ENCODE measurements at places on chromosomes 7 and 10.

GRCh38 chr7:34137176-34137575, 231.8 kb downstream of the BMPER start:
- no peak for DNase-seq

GRCh38 chr7:6186577-6186976, 85.8 kb downstream of the CYTH3 start:
- no peak for DNase-seq

- no peak for DNase-seq
Measured at GRCh38 chr10:96153070-96153469, 23.0 kb downstream of the ZNF518A start.

- DNase-seq, result no peak
Measured at GRCh38 chr10:43250615-43251418, 16.0 kb downstream of the RASGEF1A start.

GRCh38 chr7:80520199-80520598, 8.3 kb upstream of the GNAT3 start:
- no peak for DNase-seq

GRCh38 chr7:116113310-116113709, 82.7 kb upstream of the TFEC start:
- no peak for DNase-seq

DNA sequence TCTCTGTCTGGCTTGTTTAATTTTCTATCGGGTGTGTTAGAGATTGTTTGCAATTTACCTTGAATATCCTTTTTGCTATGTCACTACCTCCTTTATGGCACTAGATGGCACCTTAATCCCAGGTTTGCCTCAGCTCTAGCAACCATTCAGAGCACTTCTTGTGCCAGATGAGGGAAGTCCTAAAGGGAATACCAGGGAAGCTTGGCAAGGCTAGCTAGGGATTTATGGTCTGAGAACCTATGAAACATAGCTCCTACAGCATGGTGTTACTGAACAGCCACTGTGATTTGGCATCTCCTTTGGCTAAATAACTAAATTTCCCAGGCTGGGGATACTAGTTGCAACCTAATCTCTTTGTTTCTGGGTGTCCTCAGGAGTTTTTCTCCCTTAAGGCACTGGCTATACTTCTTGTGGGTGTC, 69.0 kb upstream of the VOPP1 start:
- peak; percentile 1 for DNase-seq

GRCh38 chr7:134602881-134603451, 43.7 kb upstream of the BPGM start:
- no peak for DNase-seq

DNA sequence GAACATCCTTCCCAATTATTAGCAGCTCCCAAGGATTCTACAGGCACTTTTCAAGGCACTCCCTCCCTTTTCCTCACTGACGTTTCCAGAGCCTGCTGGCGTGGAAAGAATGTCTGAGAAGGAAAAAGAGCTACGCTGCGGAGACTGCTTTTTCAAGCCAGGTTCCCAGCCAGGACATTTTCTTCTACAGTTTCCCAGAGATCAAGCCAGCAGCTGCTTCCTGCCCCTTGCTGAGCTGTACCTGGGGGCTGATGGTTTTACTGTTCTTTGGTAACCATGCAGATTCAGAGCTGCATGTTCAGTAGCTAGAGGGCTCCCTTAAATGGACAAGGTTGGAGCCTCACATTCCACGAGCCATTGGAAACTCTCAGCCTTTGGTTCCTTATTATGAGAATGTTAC, 133.4 kb downstream of the EVX1 start:
- no peak for DNase-seq

DNA sequence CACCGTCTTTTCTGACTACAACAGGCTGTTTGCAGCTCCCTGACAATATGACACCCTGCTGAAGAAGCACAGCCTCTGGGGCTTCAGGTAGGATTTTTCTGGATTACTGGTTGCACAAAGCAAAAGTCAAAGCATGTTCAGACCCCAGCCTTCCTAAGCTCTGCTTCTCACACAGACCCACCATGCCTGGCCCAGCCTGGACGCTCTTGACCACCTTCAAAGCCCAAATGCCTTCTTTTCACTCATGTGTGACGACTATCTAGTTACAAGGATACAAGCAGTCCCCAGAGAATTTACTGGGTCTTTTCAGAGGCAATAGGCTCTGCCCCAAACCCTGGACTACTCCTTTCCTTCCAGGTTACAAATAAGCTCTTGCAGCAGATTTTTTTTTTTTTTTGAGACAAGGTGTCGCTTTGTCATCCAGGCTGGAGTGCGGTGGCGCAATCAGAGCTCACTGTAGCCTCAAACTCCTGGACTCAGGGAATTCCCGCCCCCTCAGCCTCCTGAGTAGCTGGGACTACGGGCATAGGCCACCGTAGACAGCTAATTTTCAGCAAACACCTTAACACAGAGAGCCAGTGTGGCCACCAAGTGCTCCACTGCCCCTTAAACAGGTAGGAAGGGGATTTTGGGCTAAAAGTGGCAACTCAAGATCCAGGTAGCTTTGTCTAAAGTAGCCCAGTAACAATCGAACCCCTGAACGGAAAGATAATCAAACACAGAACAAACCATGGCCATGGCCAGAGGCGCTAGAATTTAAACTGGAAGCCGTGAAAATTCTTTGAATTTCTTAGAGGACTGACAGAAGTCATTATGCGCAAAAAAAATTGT, 16.2 kb downstream of the SVIL start:
- DNase-seq, result no peak

GRCh38 chr10:67088036-67088435, 162.2 kb downstream of the LRRTM3 start:
- DNase-seq, result no peak

- no peak for DNase-seq
Measured at GRCh38 chr10:52215745-52216361, 98.2 kb upstream of the DKK1 start.

- no peak for DNase-seq
Measured at GRCh38 chr7:19619122-19619521, 89.7 kb downstream of the POLR1F start.

GRCh38 chr7:112042631-112043030, 163.6 kb downstream of the DOCK4 start:
- no peak for DNase-seq

- DNase-seq, result no peak
Measured at GRCh38 chr10:102505462-102506115, 1.8 kb downstream of the SUFU start.

GRCh38 chr7:155189590-155189989, 108.1 kb upstream of the INSIG1 start:
- no peak for DNase-seq

DNA sequence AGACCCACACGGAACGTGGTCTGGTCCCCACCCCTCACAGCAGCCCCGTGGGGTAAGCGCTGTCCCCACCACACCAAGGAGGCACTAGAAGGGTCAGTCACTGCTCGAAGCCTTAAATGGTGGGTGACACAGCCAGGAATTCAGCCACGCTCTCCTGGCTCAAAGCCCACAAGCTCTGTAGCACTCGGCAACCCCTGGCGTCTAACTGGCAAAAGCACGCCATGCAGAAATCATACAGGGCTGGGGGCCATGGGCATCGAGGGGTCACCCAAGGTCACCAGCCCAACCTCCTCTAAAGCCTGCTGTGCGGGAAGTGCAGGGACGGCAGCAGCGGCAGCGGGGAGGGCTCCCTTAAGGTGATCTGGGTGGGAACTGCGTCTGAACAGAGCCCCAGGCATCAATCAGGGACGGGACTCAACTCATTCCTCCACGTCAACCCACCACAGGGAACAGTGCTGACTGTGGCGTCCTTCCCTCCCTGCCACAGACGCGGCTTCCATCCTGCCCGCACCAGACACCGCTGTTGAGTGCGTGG, 7.8 kb downstream of the GPER1 start:
- no peak for DNase-seq

DNA sequence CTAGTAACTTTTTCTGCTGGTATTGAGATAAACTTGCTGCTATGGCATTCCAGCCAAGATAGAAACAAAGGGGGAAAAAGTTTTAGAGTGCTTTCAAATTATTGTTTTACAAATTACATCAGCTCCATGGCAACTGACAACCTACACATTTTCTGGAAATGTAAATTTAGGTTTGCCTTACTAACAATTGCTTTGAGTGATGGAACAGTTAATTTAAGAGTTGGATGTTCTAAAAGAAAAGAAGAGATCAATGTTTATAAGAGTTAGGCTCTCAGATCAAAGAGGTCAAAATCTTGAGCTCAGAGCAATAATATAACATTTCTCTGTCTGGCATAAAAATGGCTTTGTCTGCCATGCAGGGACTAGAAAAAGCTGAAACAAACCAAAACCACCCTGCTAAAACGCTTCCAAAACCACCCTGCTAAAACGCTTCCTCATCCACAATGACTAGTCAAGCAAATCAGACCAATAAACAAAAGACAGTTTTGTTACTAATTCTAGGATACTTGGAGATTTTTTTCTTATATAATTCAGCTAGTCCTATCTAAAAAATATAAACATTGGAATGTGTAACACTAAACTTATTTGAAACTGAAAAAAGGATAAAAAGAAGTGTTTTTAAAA, 32.3 kb downstream of the ORC5 start:
- no peak for DNase-seq

- peak; percentile 9 for DNase-seq
Measured at GRCh38 chr10:3172081-3172445, 519 bp downstream of the PITRM1 start.

DNA sequence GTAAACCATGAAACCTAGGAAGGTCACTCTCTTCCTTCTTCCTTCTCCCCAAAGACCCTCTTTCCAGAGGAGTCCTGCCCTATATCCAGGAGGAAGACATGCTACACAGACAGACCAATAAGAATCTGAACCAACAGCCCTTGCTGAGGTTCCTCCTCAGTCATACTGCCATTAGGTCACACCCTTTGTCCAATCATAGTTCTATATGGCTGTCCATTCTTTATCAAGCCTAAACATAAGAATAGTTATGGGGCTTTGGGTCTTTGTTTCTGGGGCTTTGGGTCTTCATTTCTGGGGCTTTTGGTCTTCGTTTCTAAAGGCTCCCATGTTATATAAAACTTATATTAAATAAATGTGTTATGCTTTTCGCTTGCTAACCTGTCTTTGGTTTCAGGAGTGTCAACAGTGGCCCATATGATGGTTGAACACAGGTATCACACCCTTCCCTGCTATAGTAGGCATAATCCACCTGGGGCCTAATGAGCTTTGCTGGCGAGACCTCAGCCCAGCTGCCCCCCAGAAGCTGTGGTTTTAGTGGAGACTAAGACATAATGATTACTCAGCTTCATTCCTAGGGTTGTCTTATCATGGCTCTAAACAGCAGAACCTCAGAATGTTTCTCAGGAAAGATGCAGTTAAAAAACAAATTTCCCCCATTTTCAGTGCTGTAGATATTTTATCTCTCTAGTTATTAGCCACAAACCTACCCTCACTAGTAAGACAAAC, 91.6 kb downstream of the ELMO1 start:
- no peak for DNase-seq

- DNase-seq, result no peak
Measured at GRCh38 chr7:10998996-10999757, 25.5 kb downstream of the PHF14 start.

- no peak for DNase-seq
Measured at GRCh38 chr7:130362251-130362816, 17.7 kb downstream of the CPA5 start.

GRCh38 chr10:76453332-76453731, 1021.9 kb downstream of the LRMDA start:
- no peak for DNase-seq

- no peak for DNase-seq
Measured at GRCh38 chr7:119996634-119997033, 276.3 kb upstream of the KCND2 start.

GRCh38 chr7:155913291-155913690, 101.0 kb upstream of the SHH start:
- DNase-seq, result no peak
